ENCODE measurements at places on chromosomes 3 and 15. TPM values are rescaled to one million over a fixed set of nuclear protein-coding genes. Genes with fewer than 3 reads are reported as not detected.

Gene TP63
- 0.13 TPM for total RNA-seq

Gene IGF2BP2
- 68.6 TPM for total RNA-seq

Gene SERPINI2
- not detected for total RNA-seq

Gene ZNF620
- total RNA-seq = 10.8 TPM

Gene SPATA12
- 0.48 TPM for total RNA-seq

Gene EPB42
- total RNA-seq = not detected

Gene B2M
- 956 TPM for total RNA-seq

Gene ZNF502
- total RNA-seq = 3.4 TPM

Gene CLRN1
- total RNA-seq = not detected

Gene IQCF5
- not detected for total RNA-seq

Gene THBS1
- total RNA-seq = 67.3 TPM

Gene ALDH1A3
- 208 TPM for total RNA-seq

Gene HRG
- 0.13 TPM for total RNA-seq

Gene GFM1
- total RNA-seq = 55.0 TPM

All from kidney epithelial cell (primary cell).